ENCODE measurements at places on chromosomes 5 and 9. TPM values are rescaled to one million over a fixed set of nuclear protein-coding genes. Genes with fewer than 3 reads are reported as not detected.

The CARTPT gene
- not detected for polyA plus RNA-seq

The HAPLN1 gene
- not detected for polyA plus RNA-seq

The ALDH1B1 gene
- polyA plus RNA-seq = 0.56 TPM

The MYOT gene
- polyA plus RNA-seq = not detected

The SLC23A1 gene
- polyA plus RNA-seq = 9.6 TPM

GRCh38 chr9:85453850-85454249 is 287.9 kb downstream of the AGTPBP1 start:
- no peak overlapping the region for H3K27ac ChIP-seq
- DNase-seq = no peak
- H3K27me3 ChIP-seq = no peaks in the 10 kb centered on the region
- H3K4me3 ChIP-seq = no peak overlapping the region

- no peak for DNase-seq
- no peak overlapping the region for H3K4me3 ChIP-seq
- H3K27me3 ChIP-seq = peaks cover 5% of the 10 kb centered on the region
These were observed 32.6 kb upstream of the TMEM250 start for GRCh38 chr9:136151214-136151804.

DNA sequence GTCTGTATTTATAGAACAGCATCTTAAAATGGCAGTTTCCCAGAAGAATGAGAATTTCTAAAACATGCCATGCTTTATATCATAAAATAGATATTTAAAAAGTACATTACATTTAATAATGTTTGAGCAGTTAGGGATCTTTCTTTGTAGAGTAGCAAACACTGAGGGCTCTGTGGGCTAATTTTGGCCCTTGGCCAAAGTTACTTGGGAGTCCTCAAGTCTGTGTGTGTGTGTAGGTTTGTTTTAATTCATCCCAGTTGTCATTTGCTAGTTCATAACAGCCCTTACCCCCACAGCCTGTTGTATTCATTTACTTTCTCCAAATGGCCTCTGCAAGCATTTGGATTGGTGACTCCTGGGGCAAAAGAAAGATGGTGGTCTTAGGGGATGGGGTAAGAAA is 576.4 kb upstream of the SGCD start:
- no peak overlapping the region for H3K27ac ChIP-seq
- DNase-seq = no peak
- no peaks in the 10 kb centered on the region for H3K27me3 ChIP-seq
- H3K4me1 ChIP-seq = no peaks in the 10 kb centered on the region

All from B cell (primary cell).